ENCODE measurements at places on chromosomes 2 and 18. TPM values are rescaled to one million over a fixed set of nuclear protein-coding genes. Genes with fewer than 3 reads are reported as not detected.

Gene GBX2
- not detected for total RNA-seq

Gene PROC
- not detected for total RNA-seq

Gene FBXO36
- total RNA-seq: 1.8 TPM

Gene DBI
- total RNA-seq: 212 TPM

Gene DCC
- total RNA-seq: not detected

Gene RANBP2
- 45.3 TPM for total RNA-seq

DNA sequence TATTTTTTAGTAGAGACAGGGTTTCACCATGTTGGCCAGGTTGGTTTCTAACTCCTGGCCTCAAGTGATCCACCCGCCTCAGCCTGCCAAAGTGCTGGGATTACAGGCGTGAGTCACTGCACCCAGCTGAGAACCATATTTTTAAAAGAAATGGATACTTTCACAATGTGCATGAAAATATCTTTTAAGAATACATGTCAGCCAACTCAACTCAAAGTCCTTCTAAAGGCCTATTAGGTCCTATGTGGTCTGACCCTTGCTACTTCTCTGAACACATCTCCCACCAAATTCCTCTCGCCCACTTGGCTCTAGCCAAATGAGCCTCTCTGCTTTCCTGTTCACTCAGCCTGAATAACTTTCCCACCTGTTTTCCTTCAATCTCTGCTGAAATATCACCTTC is 119.6 kb downstream of the MTX2 start:
- no peak for DNase-seq

DNA sequence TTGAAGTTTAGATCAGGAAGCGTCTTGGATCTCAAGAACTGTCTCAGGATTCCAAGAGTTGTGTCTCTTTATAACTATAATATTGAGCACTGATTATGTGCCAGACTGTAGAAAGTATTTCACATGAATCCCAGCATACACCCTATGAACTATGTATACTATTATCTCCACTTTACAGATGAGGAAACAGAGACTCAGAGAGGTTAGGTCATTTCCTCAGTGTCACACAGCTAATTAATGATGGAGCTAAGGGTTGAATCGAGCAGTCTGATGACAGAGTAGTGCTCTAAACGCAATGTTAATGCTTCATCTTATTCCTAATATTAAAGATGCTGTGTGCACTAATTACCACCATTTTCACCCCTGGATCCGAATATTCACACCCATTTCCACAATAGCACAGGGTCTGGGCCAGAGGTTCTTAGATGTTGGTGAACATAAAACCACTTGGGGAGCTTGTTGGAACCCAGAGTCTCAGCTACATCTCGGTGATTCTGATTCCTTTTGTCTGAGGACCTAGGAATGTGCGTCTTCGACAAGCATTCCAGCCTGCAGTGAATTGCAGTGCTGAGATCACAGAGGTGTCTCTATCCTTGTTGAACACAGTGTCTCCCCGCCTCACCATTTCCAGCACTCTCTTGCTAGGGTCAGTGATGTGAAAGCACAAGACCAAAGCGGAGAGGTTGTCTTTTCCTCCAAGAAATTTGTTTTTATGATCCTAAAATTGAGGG is 213.8 kb downstream of the SP3 start:
- DNase-seq: no peak

- no peak for DNase-seq
These were observed 160.8 kb upstream of the NOSTRIN start for GRCh38 chr2:168641636-168642035.

DNA sequence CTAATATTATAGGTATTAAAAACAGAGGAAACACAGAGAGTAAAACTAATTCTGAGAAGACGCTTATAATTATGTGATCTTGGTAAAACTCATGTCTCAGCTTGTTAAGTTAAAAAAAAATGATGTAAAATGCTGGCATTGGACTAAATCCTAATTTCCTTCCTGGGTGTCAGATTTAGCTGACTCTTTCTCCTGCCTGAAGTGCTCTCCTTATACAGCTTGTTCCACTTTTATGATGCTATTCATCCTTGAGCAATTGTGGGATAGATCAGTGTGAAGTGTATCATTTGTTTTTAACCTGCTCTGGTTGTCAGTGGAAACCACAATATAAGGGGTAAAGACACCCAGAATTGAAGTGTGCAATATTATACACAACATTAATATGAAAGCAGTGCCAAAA is 84.9 kb downstream of the EFEMP1 start:
- no peak for DNase-seq

DNA sequence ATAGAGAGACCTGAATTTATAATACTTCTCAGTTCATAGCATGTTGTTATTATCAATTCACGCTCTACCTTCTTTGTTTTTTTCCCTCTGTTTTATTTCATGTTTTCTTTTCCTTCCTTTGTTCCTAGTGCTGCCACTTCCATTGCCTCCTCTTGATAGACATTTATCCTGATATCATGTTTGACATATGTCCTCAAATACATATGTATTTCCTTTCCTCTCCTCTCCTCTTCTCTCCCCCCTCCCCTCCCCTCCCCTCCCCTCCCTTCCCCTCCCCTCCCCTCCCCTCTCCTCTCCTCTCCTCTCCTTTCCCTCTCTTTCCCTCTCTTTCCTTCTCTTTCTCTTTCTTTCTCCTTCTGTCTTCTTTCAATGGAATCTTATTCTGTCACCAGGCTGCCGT is 67.8 kb downstream of the TDRD15 start:
- no peak for DNase-seq

DNA sequence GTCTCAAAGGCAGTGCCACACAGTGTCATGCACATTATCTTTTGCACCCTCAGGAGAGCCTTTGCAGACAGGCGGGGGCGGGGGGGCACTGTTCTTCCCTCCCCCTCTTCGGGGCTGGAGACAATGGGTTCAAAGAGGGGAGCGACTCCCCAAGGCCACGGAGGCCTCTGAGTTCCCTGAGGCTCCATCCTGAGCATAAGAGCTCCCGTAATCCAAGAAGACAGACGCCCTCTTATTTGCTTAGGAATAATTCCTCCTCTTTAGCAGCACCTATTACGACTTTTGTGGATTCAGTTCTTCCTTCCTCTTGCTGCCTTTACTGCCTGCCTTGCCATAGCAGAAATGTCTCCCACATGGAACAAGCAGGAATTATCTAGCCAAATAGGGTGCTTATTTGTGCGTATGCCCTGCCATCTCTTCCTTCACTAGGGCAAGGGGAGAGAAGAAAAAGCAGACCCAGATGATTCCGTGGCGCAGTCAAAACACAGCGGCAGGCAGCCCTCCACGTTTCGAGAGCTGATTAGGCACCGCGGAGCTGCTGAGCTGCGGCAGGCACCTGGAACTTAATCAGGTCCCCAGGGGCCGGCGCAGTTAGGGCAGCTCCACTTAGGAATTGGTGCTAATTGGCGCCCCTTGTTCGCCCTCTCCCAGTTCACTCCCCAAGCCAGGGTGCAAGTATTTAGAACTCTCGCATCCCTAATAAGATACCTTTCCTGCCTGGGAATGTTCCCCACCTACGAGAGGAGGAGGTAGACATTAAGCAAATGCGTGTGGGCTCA is 233.4 kb upstream of the MYT1L start:
- DNase-seq: no peak

- no peak for DNase-seq
These were observed 9.4 kb upstream of the RAPGEF4 start for GRCh38 chr2:172726172-172726735.

DNA sequence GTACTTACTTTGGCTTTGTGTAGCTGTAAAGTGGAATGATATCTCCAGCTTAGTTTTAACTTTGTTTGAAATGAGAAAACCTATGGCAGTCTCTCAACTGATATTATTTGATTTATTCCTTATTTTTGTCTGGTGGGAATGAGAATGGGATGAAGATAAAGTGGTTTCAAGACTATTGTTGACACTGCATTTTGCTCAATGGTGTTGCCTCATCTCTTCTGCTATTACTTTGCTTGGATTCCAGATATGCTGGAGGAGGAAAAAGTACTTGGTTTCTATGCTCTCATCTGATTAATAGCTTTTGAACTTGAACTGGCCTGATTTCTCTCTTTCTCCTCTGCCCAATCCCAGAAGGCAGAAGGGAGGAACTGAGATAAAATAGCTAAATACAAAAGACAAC is 198.2 kb downstream of the CTNNA2 start:
- DNase-seq: no peak

- DNase-seq: no peak
These were observed 48.7 kb downstream of the NCK2 start for GRCh38 chr2:105793196-105793975.

GRCh38 chr2:65846989-65847678 is 414.7 kb upstream of the SPRED2 start:
- no peak for DNase-seq

GRCh38 chr2:44932079-44932478 is 9.4 kb upstream of the SIX3 start:
- DNase-seq: no peak

GRCh38 chr18:48601343-48601742 is 62.5 kb downstream of the CTIF start:
- no peak for DNase-seq

DNA sequence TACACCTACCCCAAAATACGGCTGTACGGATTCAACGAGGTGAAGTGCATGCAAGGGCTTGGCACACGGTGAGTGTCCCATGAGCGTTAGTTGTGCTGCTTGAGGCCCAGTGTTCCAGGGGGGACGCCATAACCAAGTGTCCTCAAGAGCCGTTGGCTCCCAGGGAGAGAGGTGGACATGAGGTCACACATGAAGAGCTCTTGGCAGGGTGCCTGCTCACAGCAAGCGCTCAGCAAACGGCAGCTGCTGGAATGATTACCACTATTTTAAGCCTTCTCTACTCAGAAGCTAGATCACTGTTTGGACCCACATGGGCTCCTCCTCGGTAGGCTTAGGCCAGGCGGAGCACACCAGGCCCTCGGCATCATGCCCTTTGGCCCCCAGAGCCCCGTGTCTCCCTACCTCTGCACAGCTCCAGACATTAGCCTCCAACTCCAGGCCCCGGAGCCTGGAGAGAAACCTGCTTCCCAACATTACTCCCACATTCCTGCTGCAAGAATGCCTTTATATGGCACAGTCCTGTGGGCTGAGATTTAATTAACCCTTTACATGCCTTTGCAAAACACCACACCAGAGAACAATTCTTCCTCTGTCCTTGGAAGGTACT is 68.4 kb upstream of the PPP1CB start:
- DNase-seq: peak; percentile 72

DNA sequence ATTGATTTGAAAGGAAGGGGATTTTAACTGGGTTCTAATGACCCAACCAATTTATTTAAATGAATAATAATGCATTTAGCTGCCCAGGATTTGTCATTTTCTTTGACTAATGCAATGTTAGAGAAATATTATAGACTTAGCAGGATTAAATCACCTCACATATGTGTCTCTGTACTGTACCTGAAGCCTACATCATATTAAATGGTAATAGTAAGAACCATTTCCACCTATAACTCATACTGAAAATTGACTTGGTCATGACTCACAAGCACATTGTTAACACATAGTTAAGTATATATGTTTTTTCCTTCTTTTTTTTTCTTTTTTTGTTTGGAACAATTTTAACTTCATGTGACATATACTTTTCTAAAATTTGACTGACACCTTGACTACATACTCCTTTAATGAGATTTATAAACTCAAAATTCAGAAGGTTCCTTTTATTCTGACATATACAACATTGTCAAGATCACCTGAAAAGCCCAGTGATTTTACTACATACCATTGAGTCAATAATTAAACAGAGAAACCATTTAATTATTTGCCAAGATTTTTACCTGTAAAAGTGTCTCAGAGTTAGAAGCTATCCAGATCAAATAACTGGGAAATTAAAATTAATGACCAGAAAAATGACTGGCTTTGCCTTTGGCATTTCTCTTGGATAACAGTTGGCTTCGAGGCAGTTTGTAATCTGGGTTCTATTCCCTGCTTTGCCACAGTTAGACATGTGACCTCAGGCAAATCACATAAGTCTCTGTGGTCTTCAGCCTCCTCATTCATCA is 58.8 kb upstream of the CDC42EP3 start:
- DNase-seq: no peak

- DNase-seq: peak; percentile 3
These were observed 72.6 kb downstream of the EMX1 start for GRCh38 chr2:72989770-72990556.

GRCh38 chr2:148623086-148623485 is 21.5 kb upstream of the EPC2 start:
- DNase-seq: no peak

DNA sequence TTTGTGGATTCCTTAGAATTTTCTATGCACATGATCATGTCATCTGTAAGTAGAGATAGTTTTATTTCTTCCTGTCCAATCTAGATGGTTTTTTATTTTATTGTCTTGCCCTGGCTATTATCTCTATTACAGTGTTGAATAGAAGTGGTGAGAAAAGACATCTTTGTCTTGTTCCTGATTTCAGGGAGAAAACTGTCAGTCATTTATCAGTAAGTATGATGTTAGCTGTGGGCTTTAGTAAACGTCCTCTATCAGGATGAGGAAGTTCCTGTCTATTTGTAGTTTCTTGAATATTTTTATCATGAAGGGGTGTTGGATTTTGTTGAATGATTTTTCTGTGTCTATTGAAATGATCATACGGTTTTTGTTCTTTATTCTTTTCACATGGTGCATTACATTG is 5.3 kb downstream of the PLEKHH2 start:
- DNase-seq: no peak

DNA sequence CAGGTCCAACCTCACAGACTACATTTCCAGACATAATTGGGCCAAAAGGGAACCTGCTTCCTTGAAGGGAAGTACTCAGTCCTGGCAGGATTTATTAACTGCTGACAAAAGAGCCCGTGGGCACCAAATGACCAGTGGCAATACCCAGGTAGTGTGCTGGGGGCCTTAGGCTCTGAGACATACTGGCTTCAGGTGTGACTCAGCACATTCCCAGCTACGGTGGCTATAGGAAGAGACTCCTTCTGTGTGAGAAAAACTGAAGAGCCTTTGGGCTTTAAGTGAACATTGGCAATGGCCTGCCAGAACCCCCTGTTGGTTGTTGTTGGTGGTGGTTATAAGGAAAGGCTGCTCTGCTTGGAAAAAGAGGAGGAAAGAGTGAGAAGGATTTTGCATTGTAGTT is 401.8 kb downstream of the KCNJ3 start:
- no peak for DNase-seq

DNA sequence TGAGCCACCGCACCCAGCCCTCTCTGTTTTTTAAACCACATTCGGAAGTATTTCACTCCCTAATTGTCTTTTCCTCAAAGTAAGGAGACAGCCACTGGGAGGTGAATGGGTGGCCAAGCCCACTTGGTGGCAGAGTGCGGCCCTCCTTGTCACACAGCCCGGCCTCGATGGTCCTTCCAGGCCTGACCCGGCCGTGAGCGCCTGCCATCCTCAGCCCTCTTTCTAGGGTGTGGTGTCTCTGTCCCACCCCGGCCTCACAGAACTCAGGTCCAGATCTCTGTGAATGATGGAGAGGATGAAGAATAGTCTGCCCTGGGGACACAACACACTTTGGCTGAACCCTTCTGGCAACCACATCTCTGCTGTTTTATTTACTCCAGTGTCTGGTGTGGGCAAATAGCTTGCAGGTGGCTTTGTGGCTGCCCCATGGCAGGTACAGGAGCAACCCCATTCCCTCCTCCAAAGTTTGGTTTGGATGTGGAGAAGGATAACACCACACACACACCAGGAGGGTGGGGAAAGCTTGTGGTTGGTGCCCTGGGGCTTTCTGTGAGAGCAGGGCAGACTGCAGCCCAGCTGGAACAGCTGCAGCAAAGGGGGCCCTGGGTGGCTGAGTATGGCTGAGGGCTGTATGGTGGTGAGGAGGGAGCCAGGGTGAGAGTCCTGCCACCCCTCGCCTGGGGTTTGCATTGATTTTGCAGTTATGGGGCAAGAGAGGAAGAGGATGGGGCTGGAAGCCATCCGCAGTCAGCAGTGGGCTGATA is 88.6 kb downstream of the FAM168B start:
- DNase-seq: no peak
